Stimulated activated CD4-positive, alpha-beta T cell treated with anti-CD3 and anti-CD28 coated beads, TNF-alpha, amount 100 ng/mL, for 1 hour (primary cell): ENCODE measurements at places on chromosomes 5 and 9.

GRCh38 chr5:128021411-128021810 is 62.2 kb upstream of the SLC12A2 start:
- DNase-seq: no peak

GRCh38 chr9:93061791-93062763 is 3.6 kb downstream of the SUSD3 start:
- DNase-seq: no peak

DNA sequence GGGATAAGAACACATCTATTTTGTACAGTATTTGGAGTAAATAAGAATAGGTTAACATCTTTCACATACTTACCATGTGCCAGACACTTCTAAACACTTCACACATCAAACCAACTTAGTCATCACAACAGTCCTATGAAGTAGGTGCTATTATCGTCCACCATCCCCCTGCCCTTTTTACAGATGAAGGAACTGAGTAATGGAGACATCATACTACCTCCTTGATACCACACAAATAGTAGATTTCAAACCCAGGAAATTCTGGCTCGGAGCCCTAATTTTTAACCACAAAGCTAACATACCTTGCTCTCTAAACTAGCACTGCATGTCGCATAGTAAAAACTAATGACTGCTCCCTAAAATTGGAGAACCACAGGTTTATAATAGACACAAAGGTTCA is 4.2 kb upstream of the ZNF366 start:
- no peak for DNase-seq

GRCh38 chr9:70119786-70120185 is 76.1 kb downstream of the MAMDC2 start:
- no peak for DNase-seq

- no peak for DNase-seq
Measured at GRCh38 chr5:1479581-1480188, 34.4 kb upstream of the SLC6A3 start.

GRCh38 chr9:136306211-136307208 is 2.6 kb upstream of the CCDC187 start:
- no peak for DNase-seq

- DNase-seq: no peak
Measured at GRCh38 chr5:73901043-73901442, 275.0 kb downstream of the ARHGEF28 start.

GRCh38 chr9:82560457-82560904 is 502.5 kb downstream of the RASEF start:
- no peak for DNase-seq

DNA sequence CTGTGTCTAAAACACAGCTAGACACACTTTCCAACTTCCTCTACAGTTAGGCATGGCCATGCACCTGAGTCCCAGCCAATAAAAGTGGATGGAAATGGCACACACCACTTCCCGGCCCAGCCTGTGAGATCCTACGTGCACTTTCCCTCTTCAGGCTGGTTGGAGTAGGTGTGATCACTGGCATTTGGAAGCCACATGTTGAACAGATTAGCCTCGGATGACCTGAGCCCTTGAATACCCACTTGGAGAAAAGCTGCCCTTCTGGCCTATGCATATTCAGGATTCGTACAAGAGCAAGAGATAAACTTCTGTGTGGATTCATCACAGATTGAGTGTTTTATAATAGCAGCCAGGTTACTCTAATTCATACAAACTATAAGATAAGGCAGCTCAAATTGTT is 359.0 kb upstream of the SLC30A5 start:
- no peak for DNase-seq

DNA sequence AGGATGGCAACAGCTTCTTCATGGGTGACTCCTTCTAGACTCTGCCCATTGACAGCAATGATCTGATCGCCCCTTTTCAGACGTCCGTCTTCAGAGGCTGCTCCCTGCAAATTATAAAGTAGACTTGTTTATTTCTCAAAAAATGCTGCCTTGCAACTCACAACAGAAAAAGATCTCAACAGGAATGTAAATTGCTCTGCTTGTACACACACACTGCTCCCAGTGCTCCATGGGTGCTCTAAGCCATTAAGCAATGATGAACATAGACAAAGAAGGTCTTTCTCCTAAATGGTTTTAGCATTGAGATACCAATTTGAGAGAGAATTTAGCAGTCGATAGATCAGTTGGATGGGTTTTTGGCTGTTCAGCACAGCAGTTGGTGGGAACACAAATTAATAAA is 172.5 kb downstream of the MPDZ start:
- no peak for DNase-seq

DNA sequence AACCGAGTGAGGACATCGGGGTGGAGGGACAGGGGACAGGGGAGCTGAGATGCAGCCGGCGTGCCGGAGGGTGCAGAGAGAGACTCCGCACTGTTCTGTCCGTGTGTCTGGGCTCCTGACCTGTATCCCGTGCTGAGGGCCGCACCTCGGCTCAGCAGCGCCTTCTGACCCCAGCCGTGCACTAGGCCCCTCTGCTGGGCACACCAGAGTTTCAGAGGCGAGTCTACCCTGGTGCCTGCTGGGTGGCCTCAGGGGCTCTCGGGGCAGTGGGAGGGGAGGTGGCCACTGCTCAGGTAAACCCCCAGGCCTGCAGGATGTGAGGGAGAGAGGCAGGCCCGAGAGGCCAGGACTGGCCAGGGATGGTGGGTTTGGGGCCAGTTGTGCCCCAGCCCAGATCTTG is 100.2 kb downstream of the RXRA start:
- no peak for DNase-seq

- DNase-seq: no peak
Measured at GRCh38 chr9:126916909-126917308, 2.3 kb downstream of the RALGPS1 start.

- DNase-seq: no peak
Measured at GRCh38 chr9:97906236-97906831, 16.0 kb downstream of the TRMO start.

- DNase-seq: no peak
Measured at GRCh38 chr5:149617760-149618306, 36.5 kb downstream of the ARHGEF37 start.

- no peak for DNase-seq
Measured at GRCh38 chr5:168611165-168611564, 32.0 kb upstream of the PANK3 start.

DNA sequence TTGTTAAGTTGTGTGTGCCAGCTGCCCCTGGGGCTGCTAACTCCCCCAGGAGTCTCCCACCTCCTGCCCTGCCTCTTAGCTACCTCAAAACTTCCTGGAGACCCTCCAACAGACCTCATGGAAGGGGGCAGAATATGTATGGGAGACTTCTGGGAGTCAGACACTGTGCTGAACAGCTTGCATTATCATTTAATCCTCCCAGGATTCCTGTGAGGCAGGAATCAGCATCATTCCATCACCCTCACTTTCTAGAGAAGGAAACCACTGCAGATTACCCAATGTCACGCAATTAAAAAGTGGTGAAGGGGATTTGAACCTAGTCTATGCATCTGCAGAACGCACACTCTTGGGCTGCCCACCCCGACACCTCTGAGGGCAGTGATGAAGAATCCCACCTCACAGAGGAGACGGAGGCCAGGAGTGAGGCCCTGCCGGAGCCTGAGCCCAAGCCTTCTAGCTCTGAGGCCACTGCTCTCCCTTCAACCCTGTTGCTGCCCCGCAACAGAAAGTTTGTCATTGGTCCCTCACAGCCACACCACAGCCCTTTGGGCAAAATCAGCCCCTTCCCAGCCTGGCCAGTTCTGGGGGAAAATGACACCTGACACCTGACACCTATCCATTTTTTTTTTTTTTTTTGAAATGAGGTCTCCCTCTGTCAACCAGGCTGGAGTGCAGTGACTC is 30.3 kb upstream of the IL17B start:
- DNase-seq: no peak

DNA sequence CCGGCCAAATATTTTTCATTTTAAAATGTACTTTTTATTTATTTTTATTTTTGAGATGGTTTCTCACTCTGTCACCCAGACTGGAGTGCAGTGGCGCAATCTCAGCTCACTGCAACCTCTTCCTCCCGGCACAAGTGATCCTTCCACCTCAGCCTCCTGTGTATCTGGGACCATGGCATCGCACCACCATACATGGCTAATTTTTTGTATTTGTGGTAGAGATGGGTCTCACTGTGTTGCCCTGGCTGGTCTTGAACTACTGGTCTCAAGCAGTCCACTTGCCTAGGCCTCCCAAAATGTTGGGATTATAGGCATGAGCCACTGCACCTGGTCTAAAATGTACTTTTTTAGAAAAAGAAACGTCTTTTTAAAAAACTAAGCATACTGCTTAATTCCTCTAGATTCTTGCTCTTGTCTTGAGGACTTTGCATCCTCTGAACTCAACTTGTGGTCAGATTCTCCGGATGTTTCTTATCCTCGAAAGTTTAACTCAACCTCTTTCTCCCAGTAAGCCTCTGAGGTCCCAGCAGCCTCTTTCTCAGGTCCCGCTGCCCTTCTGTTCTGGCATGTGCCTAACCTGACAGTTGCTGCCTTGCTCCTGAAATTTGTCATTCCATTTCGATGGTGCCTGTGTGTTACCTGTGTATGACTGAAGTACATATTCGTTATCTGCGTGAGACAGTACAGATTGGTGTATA is 63.0 kb downstream of the TRIO start:
- DNase-seq: no peak

GRCh38 chr9:33117306-33117705 is 40.8 kb upstream of the SMU1 start:
- DNase-seq: no peak

GRCh38 chr5:90015584-90016018 is 394.0 kb downstream of the CETN3 start:
- no peak for DNase-seq

DNA sequence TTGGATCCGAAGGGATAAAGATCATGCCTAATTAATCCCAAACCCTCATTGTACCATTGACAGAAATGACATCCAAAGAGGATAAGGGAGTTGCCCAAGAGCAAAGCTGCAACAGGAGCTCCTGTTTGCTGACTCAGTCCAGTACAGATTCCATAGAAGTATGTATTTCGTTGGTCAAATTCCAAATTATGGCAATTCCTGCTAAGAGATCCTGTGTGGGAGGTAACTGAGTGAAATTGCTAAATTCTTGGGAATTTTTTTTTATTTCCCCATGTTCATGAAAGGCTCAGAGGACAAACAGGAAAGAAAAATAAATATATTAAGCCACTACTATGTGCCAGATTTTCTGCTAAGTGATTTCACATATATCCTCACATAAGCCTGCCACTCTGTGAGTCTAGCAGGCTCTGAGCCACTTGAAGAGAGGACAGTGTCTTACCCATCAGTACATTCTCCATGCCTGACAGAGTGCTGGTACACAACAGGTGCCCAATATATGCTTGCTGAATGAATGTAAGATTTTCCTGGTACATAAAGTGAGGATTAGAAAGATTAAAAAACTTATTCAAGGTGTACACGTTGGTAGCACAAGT is 132.7 kb downstream of the GLIS3 start:
- DNase-seq: no peak

- DNase-seq: no peak
Measured at GRCh38 chr5:55463613-55464012, 71.2 kb downstream of the PLPP1 start.

DNA sequence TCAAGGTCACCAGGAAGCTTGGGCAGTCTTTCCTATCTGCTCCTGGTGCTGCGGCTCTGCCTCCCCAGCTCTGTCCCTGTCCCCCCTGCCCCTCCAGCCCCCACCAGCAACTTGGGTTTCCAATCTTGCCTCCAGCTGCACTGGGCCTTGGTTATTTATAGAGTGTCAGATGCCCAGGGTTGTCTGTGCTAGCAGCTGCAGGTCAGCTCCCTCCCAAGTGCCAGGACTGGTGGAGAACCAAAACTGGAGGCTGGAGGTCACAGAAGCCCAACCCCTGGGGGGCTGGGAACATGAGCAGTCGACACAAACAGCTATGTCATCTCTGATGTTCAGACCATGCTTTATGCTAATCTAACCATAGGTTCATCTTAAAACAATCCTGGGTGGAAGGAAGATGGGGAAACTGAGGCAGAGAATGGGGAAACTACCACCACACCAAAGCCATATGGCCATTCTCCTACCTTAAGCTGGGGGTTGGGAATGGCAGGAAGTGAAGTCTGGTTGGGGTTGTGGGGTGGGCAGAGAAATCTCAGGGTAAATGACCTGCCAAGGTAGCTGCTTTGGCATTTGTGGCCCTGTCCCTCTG is 1.7 kb downstream of the TPM2 start:
- no peak for DNase-seq

DNA sequence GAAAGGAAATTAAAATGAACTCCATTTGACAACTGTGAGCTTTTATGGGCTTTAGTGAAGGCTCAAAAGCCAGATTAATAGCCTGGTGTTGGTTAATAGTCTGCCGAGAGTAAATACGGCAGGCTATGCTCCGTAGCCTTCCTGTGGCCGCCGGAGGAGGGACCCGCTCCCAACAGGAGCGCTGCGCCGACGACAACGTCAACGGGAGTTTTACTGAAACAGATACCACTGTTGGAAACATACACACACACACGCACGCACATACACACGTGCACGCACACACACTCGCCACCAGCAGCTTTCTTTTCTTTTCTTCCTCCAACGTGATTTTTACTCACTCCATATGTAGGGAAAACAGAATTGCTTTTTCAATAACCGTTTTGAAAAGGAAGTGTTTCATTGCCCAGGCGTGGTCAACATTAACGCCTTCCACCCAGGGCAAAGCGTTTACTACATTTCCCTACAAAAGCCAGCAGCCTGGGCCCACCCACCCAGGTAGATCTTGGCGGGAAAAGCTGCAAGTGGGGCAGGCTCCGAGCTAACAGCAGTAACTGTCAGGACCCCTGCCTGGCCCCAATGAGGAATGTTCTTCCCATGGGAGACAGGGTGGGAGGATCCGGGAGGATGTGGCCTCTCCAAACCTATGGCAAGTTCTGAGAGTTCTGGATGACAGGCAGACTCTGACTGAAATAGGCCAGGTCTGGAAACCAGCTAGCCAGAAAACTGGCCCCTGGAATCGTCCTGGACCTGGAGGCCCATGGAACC is 72.3 kb downstream of the PAX5 start:
- DNase-seq: no peak

DNA sequence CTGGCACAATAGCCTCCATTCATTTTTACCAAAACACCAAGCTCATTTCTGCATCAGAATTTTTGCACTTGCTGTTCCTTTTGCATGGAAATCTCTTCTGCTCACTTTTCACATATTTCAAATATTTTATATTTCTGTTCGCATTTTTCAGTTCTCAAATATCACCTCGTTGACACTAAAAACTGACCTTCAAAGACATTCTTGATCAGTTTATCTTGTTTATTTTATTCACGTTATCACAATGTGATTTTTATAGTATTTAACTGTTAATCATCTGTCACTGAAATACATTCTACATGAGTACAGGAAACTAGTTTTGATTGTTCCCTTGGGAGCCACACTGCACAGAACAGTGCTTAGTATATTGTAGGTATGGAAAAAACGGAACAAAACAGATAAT is 29.6 kb downstream of the CDH10 start:
- DNase-seq: no peak

GRCh38 chr5:130871346-130872086 is 293.5 kb downstream of the HINT1 start:
- DNase-seq: peak; percentile 0

- DNase-seq: no peak
Measured at GRCh38 chr5:125829349-125829748, 593.9 kb upstream of the GRAMD2B start.
